ENCODE measurements at places on chromosomes 13 and 19.
A peak's percentile ranks its signal among the peaks of the same experiment; 100 is the strongest.

- no peak for DNase-seq
Observed at GRCh38 chr13:87459419-87459818, 211.8 kb upstream of the SLITRK5 start.

- DNase-seq: no peak
Observed at GRCh38 chr19:50007947-50008346, 17.2 kb downstream of the VRK3 start.

DNA sequence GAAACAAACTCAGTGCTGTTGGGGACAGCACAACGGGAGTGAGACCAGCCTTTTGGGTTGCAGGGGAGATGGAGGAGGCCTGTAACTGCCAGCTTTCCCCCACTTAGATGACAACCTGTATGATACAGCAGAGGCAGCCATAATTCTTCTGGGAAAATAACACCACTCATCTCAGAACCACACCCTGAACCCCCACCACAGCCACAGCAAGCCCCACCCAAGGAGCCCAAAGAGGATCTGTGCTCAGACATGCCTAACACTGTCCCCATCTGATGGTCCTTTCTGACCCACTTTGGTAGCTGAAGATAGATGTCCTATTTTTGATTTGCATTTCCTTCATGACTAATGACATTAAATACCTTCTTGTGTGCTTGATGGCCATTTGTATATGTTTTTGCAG lies 15.4 kb downstream of the LGALS13 start:
- no peak for DNase-seq

GRCh38 chr19:41993612-41994483 lies at the start of gene ATP1A3:
TSS of gene ATP1A3 (minus strand) at chr19:41994230. CDS start at chr19:41994076, 154 bp downstream.
- peak; percentile 93 for DNase-seq

- no peak for DNase-seq
Observed at GRCh38 chr19:41744850-41745249, 10.5 kb upstream of the CEACAM6 start.

GRCh38 chr19:18170714-18171255 lies 2.8 kb upstream of the IFI30 start:
- DNase-seq: peak; percentile 65

- DNase-seq: no peak
Observed at GRCh38 chr19:41652250-41652649, 25.4 kb upstream of the CEACAM4 start.

DNA sequence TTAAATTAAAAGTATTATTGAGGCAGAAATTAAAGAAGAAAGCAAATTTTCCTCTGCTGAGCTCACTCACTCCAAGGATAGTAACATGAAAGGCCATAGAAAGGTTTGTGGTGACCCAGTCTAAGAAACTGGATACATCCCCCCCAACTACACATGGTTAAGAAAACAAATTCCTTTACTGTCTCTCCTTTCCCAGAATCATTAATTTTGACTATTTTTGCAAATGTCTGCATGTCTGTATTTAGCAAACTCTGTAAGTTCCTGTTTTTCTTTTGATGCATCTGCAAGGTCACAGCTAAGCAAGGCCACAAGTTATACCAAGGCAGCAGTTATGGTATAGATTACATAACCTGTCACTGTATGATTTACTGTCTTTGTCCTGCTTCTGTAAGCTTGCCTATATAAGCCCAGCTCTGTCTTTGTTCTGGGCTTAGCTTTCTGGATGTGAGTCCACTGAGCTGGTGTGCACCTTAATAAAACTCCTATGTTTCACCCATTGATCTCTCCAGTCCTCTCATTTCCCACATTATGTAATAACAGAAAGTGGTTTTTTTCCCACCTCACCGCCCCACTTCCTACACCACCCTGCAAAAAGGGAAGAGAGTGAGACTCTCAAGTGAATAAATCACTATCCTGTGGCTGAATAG lies 8.5 kb upstream of the ZNF83 start:
- no peak for DNase-seq

GRCh38 chr19:48308631-48309586 lies 16.4 kb upstream of the EMP3 start:
- DNase-seq: no peak

DNA sequence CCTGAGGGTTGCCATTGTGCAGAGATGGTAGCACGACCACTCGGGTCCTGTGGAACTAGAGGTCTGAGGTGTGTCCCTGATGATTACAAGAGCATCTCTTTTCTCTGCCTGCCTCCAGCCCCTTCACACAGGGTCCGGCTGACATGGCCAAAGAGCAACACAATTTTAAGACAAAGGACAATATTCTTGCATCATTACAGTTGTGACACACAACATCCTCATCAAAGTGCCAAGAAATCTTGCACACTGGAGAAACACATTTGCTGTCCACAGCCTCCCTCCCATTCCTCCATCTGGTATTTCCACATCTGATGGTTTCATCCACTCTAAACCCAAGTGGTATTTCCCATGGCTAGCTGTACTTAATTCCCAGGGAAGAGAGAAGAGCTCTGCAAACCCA lies 12.8 kb downstream of the COL4A1 start:
- no peak for DNase-seq

GRCh38 chr13:94218537-94218936 lies 260.9 kb downstream of the DCT start:
- DNase-seq: no peak

- DNase-seq: no peak
Observed at GRCh38 chr13:110330491-110331011, 23.5 kb downstream of the COL4A2 start.

DNA sequence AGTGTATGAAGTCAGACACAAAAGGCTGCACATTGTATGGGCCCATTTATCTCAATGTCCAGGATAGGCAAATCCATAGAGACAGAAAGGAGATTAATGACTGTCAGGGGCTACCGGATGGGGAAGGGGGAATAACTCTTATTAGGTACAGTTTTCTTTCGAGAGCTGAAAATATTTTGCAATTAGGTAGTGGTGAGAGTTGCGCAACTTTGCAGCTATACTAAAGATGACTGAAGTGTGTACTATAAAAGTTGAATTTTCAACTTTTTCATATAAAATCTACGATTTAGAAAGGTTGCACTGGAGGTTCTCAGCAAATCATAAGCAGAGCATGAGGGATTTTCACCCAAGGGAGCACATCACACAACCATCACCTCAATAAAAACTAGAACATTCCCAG lies 16.1 kb upstream of the SLC15A1 start:
- no peak for DNase-seq

DNA sequence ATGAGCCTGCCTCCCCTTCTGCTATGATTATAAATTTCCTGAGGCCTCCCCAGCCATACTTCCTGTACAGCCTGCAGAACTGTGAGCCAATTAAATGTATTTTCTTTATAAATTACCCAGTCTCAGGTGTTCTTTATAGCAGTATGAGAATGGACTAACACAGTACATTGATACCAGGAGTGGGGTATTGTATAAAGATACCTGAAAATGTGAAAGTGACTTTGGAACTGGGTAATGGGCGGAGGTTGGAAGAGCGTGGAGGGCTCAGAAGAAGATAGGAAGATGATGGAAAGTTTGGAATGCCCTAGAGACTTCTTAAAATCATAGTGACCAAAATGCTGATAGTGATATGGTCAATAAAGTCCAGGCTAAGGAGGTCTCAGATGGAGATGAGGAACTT lies 32.8 kb downstream of the NEK5 start:
- DNase-seq: no peak

DNA sequence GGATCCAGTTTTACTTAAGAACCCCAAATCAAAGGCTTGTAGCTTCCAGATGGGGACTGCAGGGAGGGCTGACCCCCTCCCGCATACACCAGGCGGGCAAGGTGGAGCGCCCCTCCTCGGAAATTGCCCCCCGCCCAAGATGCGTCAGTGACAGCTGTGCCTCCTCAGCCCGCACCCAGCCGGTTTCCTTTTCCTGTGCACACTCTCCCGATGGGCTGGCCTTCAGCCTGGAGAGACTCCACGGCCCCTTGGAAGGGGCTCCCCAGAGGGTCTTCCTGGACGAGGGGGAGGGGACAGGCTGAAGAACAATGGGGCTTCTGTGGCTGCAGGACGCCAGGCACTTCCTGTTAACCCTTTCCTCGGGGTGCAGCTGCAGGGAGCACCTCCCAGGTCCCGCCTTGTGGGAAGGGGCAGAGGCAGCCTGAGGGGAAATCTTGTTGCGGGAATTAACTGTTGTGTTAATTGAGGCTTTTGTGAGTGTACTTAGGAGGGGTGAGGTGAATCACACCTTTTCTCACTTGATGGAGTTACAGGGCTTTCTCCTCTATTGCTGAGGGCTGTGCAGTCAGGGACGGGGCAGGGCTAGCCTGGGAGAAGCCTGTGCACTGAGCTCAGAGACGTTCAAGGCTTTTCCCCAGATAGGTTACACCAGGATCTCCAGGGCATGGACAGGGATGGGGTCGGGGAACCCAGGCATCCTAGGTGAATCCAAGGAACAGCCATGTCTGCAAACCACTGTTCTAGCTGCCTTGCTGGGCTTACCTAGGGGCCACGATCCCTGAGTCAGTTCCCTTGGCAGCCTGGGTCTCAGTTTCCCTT lies 14.3 kb downstream of the IER2 start:
- DNase-seq: no peak

GRCh38 chr13:30395192-30396158 lies 26.8 kb upstream of the UBE2L5 start:
- DNase-seq: peak; percentile 74

DNA sequence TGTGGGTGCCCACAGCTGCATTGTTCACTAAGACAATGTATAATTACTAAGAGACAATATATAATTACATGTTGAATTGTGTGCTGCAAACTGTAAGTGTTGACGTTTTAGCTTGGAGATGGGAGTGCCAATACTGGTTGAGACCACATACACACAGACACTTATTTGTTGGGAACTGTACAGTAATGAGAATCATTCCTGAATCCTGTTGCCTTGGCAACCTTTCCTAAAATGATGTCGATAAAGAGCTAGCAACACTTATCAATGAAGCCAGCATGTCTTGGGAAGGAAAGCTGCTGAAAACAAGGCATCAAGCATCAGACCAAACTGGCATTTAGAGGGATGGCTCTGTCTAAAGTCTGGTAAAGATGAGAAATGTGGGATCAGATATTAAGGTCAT lies 51.3 kb downstream of the PCDH8 start:
- no peak for DNase-seq

Measured in germinal center (tissue), 1 donor.